ENCODE measurements at places on chromosomes 11 and 22.
A peak's percentile ranks its signal among the peaks of the same experiment; 100 is the strongest.

DNA sequence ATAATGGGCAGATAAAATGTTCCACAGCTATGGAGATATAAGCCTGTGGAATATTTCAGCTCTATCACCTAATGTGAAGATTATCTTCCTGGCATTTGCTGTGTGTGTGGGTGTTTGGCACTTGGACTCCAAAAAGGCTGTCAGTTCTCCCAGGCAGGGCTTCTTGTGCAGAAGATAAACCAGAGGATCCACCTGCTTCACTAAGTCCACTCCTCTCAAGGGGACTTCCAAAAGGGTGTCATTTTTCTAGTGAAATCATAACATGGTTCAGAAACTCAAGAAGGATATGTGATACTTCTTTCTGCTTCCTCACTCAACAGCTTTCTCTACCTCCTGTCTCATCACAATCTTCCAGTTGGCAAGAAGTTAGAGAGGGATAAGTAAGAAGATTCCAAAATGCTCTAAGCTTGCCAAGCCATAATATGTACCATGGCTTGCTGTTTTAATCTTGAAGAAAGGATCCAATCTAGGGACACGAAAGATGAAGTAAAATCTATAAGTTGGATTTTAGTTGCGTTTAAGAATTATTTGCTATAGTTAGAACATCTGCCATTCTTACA is 206.2 kb upstream of the MTMR2 start:
- DNase-seq, result no peak

GRCh38 chr11:5550440-5551095 is 2.2 kb upstream of the OR52H1 start:
- DNase-seq, result no peak

GRCh38 chr11:42251984-42252383 is 792.5 kb upstream of the LRRC4C start:
- DNase-seq, result no peak

GRCh38 chr22:17707526-17707925 is 66.7 kb downstream of the BID start:
- no peak for DNase-seq

GRCh38 chr22:30872285-30873041 is 96.1 kb downstream of the MORC2 start:
- no peak for DNase-seq

- DNase-seq, result no peak
Observed at GRCh38 chr22:33897448-33897835, 22.8 kb downstream of the LARGE1 start.

GRCh38 chr11:66457826-66458225 is 8.9 kb upstream of the PELI3 start:
- DNase-seq, result no peak

DNA sequence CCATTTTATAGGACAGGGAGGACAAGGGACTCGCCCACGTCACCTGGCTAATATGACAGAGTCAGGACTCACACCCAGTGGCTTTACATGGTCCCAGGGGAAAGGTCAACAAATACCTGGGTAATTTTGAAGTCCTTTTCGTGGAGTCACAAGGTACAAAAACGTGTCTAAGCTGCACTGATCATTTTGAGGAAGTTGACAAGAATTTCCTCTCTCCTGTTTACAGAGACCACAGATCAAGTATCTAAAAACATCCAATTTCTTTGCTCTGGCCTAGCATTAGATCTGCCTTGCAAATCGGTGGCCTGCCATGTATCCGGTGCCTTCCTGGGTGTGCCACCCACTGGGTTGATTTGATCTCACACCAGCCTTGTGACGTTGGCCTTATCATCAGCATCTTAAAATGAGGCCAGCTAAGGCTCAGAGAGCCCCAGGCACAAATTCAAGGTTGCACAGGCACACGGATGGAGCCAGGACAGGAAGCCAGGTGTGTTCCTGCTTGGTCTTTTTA is 17.6 kb downstream of the GDPD5 start:
- DNase-seq, result peak; percentile 20

GRCh38 chr22:29726512-29727130 is 6.8 kb downstream of the CABP7 start:
- no peak for DNase-seq

- DNase-seq, result no peak
Observed at GRCh38 chr11:17561111-17561415, 14.0 kb downstream of the OTOG start.

- no peak for DNase-seq
Observed at GRCh38 chr11:47121056-47121455, 55.6 kb downstream of the ARFGAP2 start.

GRCh38 chr22:47072642-47072967 is 310.2 kb downstream of the TBC1D22A start:
- no peak for DNase-seq

GRCh38 chr22:17229991-17230630 is 10.9 kb upstream of the ADA2 start:
- DNase-seq, result no peak

- DNase-seq, result no peak
Observed at GRCh38 chr11:75184757-75185425, 34.0 kb downstream of the SLCO2B1 start.

DNA sequence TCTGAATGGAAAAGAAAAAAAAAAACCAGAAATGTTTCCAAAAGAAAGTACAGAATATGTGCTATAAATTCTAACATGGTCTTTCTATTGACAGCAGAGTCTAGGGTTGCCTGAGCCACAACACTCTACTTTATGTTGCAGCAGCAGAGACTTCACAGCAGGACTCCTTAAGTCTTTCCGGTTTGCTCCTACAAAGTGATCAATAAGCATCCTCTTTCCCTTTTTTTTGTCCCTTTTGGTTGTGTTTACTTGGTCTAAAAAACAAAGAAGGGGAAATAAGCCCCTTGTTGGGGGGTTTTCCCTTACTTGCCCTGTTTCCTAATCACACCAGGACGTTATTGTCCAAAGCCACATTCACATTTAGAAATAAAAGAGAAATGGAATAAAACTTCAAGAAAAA is 163.1 kb upstream of the MPPED2 start:
- DNase-seq, result no peak

GRCh38 chr11:26632691-26633159 is 60.7 kb upstream of the MUC15 start:
- no peak for DNase-seq

DNA sequence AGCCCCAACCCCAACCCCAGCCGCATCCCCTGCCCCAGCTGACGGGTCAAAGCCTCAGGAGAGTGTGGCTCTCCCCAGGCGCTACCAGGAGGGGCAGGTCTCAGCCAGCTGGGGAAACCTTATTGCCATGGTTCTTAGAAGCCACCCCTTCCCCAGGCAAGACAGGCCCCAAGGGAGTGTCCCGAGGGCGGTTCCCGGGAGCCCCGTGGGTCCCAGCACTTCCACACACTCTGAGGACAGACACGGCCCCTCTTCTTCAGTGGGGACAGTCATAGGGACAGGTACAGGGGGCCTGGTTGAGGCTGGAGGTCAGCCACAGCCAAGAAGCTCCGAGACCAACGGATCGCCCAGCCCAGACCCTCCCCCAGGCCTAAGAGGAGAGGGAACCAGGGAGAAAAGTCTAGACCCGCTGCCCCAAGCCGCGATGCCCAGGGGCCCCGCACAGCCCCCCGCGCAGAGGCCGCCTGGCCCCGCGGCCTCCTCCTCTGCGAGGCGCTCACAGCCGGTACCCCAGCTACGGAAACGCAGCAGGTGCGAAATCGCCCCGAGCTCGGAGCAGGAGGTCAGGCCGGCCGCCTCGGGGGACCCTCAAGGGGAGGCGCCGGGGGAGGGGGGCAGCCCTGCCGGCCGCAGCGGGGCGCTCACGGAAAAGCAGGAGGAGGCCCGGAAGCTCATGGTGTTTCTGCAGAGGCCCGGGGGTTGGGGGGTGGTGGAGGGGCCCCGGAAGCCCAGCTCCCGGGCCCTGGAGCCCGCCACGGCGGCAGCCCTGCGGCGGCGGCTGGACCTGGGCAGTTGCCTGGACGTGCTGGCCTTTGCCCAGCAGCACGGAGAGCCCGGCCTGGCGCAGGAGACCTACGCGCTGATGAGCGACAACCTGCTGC is 2.6 kb downstream of the KLHDC7B start:
- DNase-seq, result no peak

DNA sequence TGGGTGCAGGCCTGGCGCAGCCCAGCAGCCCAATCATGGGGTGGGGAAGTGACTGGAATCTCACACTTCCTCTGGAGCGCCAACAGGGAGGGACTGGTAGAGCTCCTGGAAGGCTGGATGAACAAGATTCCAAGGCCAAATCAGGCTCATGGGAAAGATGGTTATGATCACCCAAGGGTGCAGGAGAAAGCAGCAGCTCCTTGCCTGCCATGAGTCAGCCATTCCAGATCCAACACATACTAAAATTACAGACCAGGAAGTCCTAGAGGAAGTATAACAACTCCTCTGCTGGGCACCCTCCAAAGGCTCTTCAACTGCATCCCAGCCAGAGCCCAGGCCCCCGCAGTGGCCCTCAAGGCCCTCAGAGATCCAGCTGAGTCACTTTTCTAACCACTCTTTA is 427.3 kb downstream of the TENM4 start:
- no peak for DNase-seq

DNA sequence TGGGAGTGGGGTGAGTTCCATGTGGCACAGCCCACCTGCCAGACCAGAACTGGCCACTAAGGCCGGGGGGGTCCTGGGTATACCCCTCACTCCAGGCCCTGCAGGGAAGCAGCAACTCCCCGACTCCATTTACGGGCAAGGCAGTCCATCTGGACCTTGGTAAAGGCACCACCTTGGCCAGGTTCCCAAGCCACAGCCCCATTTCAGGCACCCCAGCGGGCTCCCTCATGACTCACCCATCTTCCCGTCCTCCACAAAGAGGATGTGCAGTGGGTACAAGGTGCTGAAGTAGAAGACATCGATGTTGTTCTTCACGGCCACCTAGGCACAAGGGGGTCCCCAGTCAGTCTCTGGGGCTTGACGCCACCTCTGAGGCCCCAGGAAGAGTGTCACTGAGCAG is 15.7 kb upstream of the RASL10A start:
- DNase-seq, result no peak

- DNase-seq, result no peak
Observed at GRCh38 chr11:118353084-118353710, 6.2 kb upstream of the UBE4A start.

DNA sequence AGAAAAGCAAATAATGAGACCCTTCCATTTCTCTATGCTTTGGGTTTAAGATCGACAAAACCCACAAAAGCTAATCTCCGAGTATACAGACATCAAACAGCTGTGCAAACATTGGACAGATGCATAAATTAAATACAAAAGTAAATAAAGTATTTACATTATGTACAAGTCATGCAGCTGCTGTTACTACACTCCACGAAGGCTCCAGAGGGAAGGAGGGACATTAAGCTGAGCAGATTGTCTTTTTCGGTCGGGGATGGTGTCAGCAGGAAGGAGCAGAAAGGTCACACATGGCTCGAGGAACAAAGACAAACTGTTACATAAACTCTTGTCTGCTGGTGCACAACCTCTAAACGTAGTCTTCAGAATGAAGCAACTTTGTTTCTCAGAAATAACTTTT is 88.8 kb upstream of the BARX2 start:
- DNase-seq, result no peak

- DNase-seq, result no peak
Observed at GRCh38 chr11:35275786-35276170, 136.8 kb downstream of the CD44 start.

DNA sequence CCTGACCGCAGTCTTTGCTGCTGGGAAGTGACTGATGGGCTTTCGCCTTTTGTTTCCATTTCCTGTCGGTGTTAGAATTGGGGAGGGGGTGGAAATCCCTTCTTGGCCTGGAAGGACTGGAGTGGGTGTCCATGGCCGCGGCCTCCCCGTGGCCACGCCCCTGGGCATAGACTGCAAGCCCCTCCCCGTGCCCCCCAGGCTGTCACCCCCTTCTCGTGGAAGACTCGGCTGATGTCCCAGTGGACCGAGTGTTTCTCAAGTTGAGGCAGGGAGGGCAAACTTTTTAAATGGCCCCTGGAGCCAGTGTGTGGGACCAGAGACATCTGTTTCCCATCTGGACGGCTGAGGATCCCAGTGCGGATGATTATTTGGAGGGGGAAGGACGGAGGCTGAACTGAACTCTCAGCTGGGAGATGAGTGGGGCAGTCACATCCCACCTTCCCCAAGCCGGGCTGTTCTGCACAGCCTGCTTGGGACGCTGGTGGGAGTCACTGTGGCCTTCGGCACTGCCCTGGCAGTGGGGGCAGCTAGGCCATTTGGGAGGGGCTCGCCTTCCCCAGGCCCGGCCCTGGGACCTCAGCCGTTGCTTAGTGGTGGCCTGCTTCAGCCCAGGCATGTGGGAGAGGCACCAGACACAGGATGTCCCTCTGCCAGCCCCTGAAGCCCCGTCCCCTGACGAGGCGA is 1.6 kb downstream of the CD81 start:
- no peak for DNase-seq

GRCh38 chr11:17645190-17645970 is 74.0 kb upstream of the MYOD1 start:
- no peak for DNase-seq

DNA sequence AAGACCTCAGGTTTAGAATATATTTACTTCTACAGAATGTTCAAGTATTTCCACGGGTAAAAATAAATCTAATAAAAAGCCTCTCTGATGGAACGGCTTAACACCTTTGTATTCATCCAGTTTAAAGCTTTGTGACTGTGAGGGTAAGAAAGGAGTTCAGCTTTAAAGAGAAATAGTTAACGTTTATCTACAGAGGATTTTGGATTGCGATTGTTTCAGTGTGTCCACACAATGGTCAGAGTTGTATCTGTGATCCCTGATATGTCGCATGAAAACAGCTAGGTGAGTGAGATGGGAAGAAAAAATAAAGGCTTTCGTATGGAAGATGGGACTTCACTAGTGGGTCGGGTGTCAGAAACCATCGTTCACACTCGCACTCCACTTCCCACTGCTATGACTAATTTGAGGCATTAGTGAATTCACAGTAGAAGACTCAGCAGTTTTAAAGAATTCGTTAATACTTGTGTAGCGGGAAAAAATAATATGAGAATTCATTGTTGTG is 1.6 kb downstream of the APLP2 start:
- no peak for DNase-seq

- no peak for DNase-seq
Observed at GRCh38 chr11:58134151-58134550, 8.8 kb upstream of the OR9I1 start.

DNA sequence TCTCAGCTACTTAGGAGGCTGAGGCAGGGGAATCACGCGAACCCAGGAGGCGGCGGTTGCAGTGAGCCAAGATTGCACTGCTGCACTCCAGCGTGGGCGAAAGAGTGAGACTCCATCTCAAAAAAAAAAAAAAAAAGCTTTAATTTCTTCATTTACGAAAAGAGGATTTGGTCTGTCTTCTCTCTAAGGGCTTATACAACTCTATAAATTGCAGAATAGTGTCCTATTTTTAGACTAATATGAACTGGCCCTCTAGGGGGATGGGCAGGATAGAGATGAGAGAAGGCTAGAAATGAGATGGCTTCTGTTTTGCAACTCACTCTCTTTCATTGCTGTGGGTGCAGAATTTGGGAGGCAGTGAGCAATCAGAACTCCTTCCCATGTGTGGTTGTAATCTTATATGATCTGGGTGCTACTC is 11.3 kb downstream of the MAML2 start:
- no peak for DNase-seq

GRCh38 chr11:60959431-60959830 is 7.5 kb upstream of the SLC15A3 start:
- no peak for DNase-seq

DNA sequence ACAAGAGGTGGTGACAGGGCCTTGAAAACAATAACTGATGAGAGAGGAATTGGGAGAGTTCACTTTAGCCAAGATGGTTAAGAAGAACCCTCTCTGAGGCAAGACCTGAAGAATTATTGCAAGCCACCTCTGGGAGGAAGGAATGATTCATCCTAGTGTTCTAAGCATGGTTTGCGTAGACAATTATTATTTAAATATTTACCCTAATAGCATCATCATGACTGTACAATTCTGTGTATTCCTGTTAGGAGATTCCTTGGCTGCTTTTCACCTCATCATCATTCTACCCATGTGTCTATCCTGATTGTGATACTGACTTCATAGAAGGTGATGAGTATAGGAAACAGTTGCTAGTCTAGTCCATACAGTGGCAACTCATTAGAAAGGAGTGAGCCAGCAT is 264.4 kb downstream of the DDX10 start:
- DNase-seq, result no peak

All from T follicular helper cell (primary cell).